Effector CD8-positive, alpha-beta T cell (primary cell): ENCODE measurements at places on chromosomes 4 and X.
A peak's percentile ranks its signal among the peaks of the same experiment; 100 is the strongest.

- DNase-seq: no peak
Measured at GRCh38 chr4:152735396-152735859, 44.1 kb downstream of the TIGD4 start.

GRCh38 chr4:25865586-25865985, 2.8 kb upstream of the SEL1L3 start:
- no peak for DNase-seq

DNA sequence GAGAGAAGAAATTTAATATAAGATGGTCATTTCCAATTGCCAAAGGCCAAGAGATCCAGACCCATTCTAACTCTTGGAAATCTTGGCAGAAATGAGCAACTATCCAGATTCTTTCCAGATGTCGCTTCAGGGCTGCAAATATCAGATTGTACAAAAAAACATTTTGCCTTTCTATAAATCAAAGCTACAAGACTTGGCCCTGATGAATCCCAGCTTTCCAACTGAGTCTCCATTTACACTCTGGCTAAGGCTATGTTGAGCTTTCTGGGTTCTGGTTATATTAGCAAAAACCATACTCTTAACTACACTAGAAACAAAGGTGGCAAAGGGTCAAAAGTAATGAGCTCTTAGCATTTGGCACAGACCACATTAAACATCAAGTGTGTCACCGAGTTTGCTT, 345.8 kb downstream of the OPHN1 start:
- no peak for DNase-seq

GRCh38 chr4:139389102-139389501, 64.8 kb upstream of the RAB33B start:
- DNase-seq: no peak

DNA sequence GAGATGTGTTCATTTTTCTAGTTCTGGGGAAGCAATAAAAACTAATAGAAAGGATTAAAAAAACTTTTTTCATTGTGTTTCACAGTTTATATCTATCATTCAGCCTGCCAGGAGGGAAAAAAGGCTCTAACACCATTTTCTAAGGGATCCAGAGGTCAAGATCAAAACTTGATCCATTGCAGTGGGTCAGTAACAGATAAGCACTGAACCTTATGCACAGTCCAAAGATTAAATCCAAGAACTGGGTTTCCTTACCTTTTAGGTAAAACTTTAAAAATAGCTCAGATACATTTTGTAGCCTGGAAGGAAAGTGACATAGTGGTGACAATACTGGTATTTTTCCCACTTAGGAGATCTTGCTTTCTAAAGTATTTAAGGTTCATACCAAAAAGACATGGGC, 12.7 kb downstream of the MTTP start:
- DNase-seq: no peak

DNA sequence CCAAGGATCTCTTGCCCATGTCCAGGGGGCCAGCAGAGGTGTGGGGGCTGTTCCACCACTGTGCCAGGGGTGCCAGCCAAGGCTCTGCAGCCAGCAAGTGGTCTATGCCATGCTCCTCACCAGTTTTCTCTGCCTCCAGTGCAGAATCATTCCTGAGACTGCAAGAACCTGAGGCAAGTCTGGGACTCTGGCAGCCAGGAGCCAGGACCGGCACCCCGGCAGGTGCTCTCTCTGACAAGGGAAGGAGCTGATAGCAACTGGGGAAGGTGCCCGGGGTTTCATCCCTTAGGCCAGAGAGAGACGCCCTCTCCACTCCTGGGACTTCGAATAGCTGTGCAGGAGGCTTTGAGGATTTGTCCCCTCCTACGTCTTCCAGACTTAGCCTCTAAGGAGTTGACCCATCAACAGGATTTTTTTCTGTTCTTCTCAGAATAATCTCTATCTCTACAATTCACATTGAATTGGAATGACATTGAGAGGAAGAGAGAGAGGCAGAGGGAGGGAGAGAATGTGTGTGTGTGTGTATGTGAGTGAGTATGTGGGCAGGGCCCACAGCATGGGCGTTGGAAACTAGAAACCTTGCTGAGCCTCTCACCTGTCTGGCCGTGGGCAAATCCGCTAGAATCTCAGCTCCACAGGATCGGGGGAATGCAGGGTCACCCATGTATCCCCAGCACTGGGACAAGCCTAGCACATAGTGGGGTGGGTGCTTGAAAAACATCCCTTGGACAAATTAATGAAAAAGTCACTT, 74.5 kb upstream of the AFAP1 start:
- no peak for DNase-seq

- no peak for DNase-seq
Measured at GRCh38 chrX:125895518-125895917, 270.6 kb downstream of the DCAF12L2 start.

GRCh38 chrX:147476008-147476407, 435.7 kb upstream of the FMR1 start:
- no peak for DNase-seq

DNA sequence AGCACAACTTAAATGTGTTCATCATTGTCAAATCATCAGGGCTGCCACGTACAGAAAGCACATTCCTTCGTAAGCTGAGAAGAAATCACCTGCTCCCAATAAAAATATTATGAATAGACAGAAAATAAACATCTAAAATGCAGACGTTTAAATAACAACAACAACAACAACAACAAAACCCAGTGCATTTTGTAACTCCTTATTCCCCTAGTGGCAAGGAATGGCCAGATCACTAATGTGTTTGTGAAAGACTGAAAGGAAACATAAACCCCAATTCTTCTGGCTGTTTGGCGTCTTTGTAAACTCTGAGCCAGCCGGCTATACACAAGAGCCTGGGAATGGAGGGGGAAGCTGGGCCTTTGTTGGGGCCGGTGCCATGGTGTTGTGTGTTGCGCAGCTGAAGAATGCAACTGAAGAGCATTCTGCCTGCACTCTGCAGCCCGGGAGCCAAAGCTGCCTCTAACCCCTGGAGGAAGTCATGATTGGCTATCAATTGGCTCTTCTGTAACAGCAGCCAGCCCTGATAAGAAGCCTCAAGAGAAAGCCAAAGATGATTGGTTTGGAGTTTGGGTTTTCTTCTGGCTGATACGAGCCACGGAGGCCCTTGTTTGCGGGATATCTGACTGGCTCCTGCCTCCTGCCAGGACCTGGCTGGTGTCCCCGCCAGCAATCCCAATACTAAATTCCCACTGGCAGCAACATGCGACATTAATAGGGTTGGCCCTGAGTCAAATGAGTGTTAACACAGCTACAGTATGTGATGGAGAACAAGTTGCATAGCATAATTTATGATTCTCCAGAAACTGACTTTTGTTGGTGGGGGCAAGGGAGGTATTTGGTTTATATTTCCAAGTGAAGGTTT, 89.7 kb upstream of the TFDP3 start:
- DNase-seq: no peak

DNA sequence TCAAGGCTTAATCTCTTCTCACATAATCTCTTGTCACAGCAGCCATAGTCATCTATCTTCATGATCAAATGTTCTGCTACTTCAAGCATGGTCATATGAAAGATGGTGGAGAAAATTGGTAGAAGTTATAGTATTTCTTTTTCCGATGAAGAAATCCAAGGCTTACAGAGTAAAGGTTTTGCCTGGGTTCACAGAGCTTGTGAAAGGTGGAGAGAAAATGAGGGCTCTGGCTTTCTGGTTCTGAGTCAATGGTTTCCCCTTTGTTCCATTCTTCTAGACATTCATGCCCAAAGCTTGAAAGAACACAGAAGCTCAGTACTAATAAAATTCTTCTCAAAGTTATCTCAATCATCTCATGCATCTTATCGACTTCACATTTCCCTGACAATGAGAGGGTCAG, 36.1 kb downstream of the CLNK start:
- DNase-seq: no peak

DNA sequence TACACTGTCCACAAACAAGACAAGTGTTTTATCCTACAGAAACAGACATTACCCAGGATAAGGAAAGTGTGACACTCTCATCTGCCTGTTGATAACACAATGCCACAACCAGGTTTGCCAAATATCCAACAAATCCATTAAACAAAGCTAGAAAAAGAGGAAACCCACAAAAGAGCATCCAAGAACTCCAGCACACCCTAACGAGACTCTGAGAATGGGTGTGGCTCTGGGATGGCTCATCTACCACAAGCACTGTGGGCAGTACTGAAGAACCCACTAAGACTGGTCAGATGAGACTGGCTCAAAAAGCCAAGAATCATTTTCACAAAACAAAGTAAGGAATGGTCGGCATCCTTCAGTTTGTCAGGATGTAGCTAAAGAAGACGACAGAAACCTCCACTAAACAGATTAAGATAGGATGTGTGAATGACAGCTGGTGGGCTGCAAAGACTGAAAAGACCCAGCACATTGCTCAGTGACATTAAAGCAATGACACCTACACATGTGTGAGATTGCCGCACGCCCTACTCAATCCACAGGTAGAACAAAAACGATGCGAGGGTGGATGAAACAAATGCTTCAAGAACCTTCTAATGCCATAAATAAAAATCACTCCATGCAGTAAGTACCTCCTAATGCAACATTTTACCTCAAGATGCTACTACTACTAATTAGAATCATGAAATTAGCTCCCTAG, 14.7 kb downstream of the ATP8A1 start:
- DNase-seq: no peak

GRCh38 chrX:15434205-15434604, 50.0 kb upstream of the VEGFD start:
- DNase-seq: no peak

DNA sequence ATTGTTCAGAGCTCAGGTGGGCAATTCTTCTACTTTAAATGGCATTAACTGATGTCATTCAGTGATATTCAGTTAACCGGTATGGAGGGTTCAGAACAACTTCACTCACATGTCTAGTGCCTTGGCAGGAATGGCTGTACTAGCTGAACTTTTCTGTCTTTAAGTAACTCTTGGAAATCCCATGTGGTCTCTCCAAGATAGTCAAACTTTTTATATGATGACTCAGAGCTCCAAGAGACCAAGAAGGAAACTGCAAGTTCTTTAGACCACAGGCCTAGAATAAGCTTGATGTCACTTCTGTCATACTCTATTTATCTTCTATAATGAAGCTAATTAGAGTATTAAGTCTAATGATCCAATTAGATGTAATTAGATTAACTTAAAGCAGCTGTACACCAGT, 24.9 kb downstream of the LHFPL1 start:
- DNase-seq: no peak

DNA sequence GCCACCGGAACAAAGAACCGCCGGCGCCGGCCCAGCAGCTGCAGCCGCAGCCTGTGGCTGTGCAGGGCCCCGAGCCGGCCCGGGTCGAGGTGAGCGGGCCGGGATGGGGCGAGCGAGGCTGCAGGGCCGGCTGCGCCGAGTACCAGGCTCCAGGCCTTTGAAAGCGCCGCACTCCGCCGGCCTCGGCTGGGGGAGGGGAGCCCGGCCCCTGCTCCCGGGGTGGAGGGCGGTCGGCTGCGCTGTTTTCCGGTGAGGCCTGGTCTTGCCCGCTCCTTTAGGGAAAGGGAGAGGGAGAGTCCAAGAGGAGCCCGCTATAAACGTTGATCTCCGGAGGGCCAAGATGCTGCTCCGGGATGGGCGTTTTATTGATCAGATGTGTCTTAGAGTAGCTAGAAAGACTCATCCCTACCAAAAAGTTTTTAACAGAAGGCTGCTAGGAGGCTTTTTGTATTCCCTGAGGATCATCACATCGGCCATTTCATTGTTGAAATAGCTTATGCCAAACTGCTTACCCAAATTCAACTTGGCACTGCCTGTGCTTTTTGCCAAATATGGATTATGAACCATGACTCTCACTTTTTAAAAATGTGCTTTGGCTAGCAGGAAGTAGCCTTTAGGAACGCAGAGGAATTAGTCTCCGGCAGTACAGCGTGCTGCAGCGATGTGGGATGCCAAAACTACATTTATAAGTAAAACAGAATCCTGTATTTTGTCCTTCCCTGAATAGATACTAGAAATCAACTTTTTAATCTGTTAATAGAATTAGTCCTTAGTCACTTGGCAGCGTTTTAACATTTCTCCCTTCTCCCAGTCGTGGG, 760 bp downstream of the TMEM165 start:
- peak; percentile 4 for DNase-seq

DNA sequence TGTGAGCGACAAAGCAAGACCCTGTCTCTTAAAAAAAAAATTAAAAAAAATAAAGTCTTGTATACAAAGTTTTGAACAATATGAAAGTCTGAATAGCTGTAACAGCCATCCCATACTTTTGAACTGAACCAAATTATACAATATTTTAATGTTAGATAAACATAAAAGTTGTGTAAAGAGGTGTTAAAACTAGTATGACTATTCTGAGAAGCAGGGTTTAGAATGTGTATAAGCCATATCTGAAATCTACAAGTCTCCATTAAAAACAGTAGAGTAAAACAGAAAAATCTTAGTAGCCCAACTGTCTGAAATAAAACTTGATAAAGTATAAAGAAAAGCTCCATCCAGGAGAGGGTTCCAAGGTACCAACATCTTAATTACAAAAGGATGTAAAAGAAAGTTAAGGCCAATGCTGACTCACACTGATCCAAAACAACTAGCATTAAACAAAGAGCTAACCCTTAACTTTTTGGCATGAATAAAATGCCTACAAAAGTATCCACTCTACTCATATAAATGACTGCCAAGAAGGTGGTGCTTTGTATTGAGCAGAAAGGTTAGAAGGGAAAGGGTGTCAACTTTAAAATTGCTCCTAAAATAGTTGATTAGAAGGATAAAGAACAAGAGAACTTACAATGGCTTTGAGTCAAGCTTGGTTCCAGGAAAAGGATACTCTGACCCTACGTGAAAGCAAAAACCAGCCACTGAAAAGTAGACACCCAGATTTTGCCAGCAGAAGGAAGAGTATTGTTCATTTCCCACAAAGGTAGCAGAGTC, 18.5 kb downstream of the CNOT6L start:
- no peak for DNase-seq

DNA sequence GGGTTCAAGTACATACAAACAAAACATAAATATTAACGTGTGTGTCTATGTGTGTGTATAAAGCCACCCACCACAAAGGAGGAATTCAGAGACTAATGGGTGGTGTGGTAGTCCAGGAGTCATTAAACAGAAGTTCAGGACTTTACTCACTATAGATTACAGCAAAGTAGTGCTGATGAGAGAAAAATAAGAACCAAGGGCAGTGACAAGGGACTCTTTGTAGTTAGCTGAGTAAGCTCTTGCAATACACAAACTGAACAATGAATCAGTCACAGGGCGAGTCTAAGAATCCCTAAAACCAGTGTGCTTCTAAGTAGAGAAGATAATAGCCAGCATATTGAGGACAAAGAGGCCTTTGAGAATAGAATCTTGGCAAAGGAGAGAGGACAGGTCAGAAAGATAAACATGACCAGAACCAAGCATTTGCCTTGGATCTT, 232.4 kb downstream of the PPP3CA start:
- no peak for DNase-seq

DNA sequence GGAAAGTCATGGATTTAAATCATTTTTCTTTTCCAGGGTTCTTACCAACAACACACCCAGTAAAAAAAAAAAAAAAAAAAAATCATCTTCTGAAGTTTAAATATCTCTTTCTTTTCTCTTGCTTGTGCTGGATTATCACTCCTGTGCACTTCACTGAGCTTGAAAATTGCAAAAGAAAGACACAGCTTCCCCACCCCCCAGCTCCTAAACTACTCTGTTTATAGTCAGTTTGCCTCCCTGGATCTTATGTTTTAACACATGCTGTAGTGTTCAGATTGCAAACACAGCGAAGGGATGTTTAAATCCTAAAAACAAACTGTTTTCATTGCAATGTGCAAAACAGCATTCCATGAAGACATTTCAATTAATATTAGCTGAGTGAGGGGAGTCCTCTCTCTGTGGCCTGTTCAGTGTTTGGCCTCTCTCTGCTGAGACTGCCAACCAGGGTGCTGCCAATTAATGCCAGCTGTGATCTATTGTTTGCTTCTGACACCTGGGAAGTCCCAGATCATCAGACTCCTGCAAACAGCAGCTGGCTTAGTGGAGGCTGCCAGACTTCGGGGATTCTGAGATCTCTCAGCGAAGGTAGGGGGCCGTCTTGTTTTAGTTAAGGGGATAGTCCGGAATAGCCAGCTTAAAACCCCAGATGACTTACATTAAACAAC, 171.1 kb upstream of the PITX2 start:
- DNase-seq: no peak
